Activated CD4-positive, alpha-beta memory T cell treated with anti-CD3 and anti-CD28 coated beads for 36 hours (primary cell): ENCODE measurements at places on chromosomes 2 and 18.

- peaks cover 14% of the 10 kb centered on the region for H3K36me3 ChIP-seq
- H3K4me1 ChIP-seq: peaks cover 18% of the 10 kb centered on the region
- no peak for DNase-seq
These were observed 135.8 kb downstream of the LDLRAD4 start for GRCh38 chr18:13354402-13354801.

DNA sequence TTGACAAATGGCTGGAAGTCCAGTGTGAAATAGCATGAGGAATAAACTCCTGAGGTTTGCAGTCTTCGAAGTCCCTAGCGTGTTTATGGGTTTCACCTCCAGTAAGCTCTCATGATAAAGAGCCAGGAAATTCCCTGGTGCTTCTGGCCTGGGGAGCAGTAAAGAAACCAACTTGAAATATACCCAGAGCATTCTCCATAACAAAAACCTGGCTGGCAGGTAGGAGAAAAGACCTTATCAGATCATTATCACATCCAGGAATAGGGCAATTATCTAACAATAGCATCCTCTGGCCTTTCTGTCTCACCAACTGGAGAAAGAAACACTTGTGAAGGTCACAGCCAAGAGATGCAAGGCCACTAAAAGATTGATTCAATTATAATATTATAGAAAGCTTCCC, 513.6 kb upstream of the LRRTM4 start:
- no peaks in the 10 kb centered on the region for H3K36me3 ChIP-seq
- no peaks in the 10 kb centered on the region for H3K27me3 ChIP-seq
- no peaks in the 10 kb centered on the region for H3K4me1 ChIP-seq
- no peak overlapping the region for H3K4me3 ChIP-seq

GRCh38 chr2:96397756-96398530, 62.4 kb downstream of the NCAPH start:
- H3K4me1 ChIP-seq: no peaks in the 10 kb centered on the region
- peaks cover 1% of the 10 kb centered on the region for H3K27me3 ChIP-seq
- no peak for DNase-seq
- H3K4me3 ChIP-seq: no peak overlapping the region

- no peaks in the 10 kb centered on the region for H3K27me3 ChIP-seq
- no peak for DNase-seq
- H3K36me3 ChIP-seq: no peaks in the 10 kb centered on the region
- H3K27ac ChIP-seq: no peak overlapping the region
- no peak overlapping the region for H3K4me3 ChIP-seq
These were observed 335.2 kb upstream of the TNP1 start for GRCh38 chr2:217195016-217195415.

GRCh38 chr18:45024357-45025088, 343.8 kb downstream of the SETBP1 start:
- H3K27ac ChIP-seq: no peak overlapping the region
- H3K4me3 ChIP-seq: no peak overlapping the region
- H3K4me1 ChIP-seq: no peaks in the 10 kb centered on the region
- no peaks in the 10 kb centered on the region for H3K36me3 ChIP-seq
- H3K27me3 ChIP-seq: no peaks in the 10 kb centered on the region

DNA sequence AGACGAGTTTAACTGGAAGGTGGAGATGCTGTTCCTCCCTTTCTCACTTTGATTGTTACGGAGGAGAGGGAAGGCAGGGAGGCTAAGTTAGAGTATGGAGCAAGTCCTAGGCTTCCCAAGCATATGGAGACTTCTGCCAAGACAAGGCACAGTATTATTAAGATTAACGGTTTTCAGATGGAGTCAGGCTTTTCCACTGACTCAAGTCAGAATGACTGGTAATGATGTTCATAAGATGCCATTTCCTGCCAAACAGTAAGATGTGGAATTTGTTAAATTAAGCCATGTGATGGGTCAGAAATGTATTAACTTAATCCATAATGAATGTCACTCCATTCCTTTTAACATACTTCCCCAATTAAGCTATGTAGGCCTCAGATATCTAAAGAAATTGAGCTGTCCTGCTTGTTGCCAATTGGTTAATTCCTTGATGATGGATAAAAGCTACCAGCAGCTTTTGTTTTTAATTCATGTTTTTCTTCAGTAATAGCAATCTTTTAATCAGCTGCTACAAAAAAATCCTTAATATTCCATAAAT, 383.7 kb downstream of the ZNF521 start:
- no peaks in the 10 kb centered on the region for H3K36me3 ChIP-seq
- H3K4me1 ChIP-seq: no peaks in the 10 kb centered on the region
- no peak overlapping the region for H3K4me3 ChIP-seq
- H3K27me3 ChIP-seq: no peaks in the 10 kb centered on the region
